ENCODE measurements at places on chromosomes 12 and 14.

DNA sequence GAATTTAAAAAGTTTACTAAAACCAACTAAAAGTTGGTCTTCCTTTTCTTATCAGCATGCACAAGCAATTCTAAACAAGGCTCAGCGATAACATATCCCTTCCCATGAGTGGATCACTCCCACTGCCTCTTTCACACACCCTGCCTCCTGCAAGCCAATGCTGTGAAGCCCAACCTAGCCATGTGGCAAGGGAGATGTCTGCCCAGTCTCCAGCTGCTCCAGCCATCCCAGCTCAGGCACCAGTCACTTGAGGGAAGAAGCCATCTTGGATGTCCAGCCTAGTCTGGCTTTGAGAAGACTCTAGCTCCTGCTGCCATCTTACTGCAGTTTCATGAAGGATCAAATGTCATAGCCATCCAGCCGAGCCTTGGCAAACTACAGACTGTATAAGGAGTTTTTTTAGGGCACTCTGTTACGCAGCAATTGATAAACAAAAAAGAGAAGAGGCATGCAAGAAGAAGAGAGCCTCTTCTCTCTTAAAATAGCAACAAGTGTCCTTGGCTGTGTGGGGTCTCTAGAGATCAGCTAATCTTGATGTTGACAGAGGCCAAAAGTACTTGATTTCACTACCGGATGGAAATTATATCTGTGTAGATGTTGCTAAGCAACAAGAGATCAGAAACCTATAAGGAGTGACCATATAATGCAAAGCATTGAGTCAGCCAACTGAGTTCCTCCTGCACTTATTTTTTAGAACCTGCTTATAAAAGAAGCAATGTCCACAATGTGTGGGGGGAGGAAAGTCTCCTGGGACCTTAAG is 108.9 kb downstream of the PTCSC3 start:
- no peak for DNase-seq

GRCh38 chr14:85359505-85359904 is 170.4 kb upstream of the FLRT2 start:
- no peak for DNase-seq

- no peak for DNase-seq
These were observed 124.2 kb downstream of the DENND5B start for GRCh38 chr12:31466768-31467167.

DNA sequence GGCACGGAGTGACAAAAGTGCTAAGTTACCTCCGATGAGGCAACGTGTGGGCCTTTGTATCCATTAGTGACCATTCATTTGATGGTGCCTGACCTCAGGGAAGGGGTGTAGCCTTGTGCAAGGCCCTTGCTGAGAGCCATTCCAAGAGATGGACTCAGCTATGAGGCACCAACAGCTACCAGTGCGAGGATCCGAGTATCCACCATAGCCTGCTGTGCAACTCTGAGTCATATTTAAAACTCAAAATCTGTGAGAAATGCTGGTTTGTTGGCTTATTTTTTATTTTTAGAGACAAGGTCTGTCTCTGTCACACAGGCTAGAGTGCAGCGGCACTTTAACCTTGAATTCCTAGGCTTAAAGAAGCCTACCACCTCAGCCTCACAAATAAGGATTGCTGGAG is 25.1 kb upstream of the WNK1 start:
- no peak for DNase-seq

DNA sequence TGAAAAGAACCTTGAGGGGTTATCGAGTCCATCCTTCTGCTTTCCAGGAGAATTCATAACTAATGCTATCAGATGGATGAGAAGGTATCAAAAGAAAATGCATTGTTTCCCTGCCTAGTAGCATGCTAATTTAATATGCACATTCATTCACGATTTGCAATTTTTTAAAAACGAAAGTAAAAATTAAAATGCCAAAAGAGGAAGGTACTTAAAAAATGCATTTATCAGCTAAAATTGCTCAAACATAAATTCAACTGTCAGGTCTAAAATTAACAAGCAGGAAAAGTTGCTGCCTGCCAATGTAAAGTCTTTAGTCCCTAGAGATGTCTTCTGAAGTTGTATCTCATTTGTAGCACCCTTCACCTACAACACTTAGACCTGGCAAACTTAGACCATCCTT is 7.9 kb downstream of the ATF7 start:
- no peak for DNase-seq

DNA sequence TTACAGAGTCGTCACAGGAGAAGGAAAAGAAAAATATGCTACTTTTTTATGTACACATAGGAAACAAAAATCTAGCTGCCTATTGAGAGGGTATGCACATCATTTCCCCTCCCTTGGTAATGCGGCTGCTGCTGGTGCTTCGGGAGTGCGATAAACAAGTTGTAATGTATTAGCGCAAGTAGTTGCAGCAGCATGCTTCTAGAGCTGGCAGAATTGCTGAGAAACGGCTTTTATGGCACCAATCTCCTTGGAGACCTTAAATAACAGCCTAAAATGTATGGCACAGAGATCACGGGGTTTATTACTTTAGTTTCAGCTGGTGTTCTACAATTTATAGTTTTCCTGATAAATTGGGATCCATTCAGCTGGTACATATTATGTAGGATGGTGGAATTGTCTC is 447.6 kb upstream of the TMPO start:
- no peak for DNase-seq

- DNase-seq, result no peak
These were observed 31.0 kb downstream of the MYL2 start for GRCh38 chr12:110889361-110889760.

- no peak for DNase-seq
These were observed 637 bp upstream of the FOXG1 start for GRCh38 chr14:28765831-28766468.

- no peak for DNase-seq
These were observed 137.4 kb downstream of the PAPOLA start for GRCh38 chr14:96639550-96639949.

DNA sequence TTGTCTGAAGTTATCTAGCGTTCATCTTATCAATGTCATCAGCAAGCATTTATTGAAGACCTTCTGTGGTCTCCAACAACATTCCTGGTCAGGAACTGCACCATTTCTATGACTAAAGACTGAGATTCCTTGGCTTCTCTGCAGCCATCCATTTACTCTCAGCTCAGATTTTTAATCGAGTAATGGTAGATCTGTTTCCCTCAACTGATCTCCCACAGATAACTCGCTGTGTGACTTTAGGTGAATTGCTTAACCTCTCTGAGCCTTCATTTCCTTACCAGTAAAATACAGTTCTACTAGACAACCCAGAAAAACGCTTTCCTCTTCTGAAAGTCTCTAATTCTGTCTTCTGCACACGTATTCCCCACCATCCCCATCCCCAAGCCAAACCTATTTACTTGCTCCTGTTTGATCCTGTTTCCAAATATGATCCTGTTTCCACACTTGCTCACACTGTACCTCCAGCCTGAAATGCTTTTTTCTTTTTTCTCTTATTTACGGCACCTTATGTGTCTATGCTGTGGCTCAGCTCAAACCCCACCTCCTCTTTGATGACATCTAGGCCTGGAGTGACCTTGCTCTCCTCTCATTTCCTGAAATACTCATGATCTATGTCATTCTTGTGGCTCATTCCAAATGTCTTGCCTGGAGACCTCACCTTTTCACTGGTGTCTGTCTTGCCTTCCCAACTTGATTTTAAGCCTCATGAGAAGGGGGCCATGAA is 21.8 kb downstream of the PLXNC1 start:
- DNase-seq, result no peak

- DNase-seq, result no peak
These were observed 473.1 kb downstream of the EGLN3 start for GRCh38 chr14:33477797-33478196.

DNA sequence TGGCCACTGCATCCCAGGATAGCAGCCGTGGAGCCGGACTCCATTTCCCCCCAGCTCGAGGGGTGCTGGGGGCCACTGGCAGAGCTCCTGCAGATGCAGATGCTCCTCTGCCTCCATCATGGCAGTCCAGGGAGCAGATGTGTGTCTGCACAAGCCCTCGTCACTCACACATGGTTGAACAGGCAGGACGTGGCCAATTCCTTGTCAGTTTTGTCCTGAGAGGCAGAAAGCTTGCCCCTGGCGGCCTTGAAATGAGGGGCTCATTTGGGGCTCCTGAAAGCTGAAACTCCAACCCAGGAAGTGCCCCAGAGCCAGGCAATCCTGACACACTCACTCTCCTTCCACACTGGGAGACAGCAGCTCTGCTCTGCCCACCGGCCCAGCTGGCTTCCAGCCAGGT is 100.9 kb upstream of the C14orf180 start:
- no peak for DNase-seq

DNA sequence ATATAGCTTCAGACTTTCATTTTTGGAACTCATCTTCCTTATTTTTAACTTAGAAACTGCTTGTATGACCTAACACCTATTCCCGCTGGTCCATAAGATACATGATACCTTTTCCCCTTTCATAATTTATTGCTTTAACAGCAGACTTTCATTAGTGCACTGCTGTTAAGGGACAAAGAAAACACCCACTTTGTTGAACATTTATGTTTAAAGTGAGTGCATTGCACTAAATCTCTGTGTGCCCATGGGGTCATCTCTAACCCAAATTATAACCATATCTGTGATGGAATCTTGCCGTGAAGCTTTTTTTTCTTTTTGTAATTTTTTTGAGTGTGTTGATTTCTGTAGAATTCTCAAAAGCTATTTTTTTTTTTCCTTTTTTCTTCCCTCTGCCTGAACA is 261.8 kb downstream of the TMTC2 start:
- no peak for DNase-seq

- DNase-seq, result peak; percentile 30
These were observed 77.9 kb downstream of the SPATA7 start for GRCh38 chr14:88463318-88463717.

DNA sequence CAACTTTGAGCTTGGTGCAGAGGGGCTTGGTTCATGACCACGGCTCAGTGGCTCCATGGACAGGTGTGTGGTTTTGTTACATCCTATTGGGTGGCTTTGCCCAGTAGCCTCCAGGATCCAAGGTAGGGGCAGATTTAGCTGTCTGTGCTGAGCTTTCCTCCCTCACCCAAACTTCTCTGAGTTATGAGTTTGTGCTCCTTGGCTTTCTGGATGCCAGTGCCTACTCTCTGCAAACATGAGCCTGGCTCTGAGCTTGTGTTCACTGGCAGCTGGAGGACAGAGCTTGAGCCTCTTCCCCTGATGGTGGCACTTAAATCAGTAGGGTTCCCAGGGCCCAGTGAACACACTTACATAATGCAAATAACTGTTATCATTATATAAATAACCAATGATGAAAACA is 45.3 kb upstream of the HECTD1 start:
- no peak for DNase-seq

DNA sequence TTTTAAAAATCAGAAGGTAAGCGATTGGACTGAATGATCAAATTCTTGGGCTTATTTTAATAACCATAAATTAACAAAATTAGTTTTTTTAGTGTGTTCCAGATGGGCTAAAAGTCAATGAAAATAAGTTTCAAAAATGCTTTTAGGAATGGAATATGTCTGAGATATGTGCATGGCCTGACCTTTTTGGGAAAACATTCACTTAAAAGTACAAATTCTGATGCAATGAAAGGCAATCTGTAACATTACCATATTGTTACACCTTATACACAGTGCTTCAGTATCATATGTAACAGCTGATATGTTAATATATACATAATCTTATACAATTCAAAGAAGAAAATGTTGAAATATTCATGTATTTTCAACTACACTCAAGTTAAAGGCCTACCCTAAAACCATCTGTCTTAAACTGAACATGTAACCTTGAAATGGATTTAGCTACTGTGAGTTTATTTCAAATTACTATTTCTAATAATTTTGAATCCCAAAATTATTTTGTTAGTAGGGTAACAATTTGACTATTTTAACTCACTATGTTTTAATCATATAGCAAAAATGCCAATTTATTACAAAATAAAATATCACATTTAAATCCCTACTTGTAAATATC is 84.8 kb downstream of the EEA1 start:
- no peak for DNase-seq

DNA sequence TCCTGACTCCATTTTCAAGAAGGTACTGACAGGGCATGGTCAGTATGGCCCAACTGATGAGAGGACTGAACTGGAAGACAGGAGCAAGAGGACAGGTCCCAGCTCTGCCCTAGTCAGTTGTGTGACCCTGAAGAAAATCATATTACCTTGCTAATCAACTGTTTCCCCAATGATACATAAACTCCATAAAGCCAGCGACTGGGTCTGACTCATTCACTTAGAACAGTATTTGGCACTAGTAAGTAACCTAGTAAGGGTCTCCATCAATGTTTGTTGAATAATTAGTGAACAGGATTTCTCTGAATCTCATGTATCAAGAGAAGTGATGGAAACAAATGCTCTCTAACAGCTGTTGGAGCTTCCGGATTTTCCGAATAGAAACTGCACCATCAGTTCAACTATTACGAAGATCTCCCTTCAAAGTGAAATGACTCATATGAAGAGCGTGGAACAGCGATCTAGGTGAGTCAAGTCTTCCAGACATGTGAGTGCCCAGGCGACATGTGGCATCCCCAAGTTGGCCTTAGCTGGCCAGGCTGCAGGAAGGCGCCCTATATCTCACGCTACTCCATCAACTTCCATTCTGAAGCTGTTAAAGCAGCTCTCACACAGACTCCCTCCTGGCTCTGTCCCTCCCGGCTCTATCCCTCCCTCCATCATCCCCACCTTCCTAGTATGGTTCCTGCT is 94.5 kb downstream of the TTC7B start:
- DNase-seq, result peak; percentile 42

GRCh38 chr12:116689979-116690744 is 47.7 kb downstream of the SPRING1 start:
- no peak for DNase-seq

DNA sequence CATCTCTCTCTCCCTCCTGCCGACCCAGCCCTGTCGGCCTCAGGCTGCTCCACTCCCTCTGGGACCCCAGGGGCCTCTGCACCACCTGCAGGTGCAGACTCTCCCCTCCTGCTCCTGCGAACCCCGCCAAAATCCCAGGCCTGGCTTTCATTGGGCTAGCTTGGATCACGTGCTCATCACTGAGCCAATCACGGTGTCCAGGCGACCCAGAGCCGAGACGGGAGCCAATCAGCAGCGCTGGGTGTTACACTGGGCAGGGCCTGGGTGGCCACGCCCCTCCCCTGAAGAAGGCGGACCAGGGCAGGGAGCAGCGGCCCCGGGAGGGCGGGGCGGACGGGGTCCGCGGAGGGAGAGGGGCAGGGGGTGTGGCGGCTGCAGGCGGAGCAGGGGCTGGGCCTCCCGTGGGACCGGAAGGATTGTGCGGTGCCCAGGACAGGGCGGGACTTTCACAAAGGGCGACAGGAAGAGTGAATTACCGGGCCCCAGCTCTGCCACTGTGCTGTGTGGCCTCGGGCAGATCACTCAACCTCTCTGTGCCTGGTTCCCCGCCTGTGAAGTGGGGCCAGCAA is 66.6 kb upstream of the FBRSL1 start:
- DNase-seq, result no peak

DNA sequence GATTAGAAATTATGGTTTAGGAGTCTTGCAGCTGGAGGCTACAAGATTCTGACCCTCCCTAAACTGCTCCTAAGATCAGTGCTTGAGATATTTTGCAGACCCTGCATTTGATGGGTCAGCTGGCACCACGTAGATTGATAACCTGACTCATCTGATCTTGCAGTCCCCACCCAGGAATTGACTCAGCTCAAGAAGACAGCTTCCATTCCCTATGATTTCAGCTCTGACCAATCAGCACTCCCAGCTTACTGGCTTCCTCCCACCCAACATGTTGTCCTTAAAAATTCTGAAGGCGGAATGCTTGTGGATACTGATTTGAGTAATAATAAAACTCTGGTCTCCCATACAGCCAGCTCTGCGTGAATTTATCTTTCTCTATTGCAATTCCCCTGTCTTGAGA is 23.2 kb upstream of the MTHFD1 start:
- no peak for DNase-seq
